ENCODE measurements at places on chromosomes 1 and 21.

GRCh38 chr1:89065079-89065868, at the start of gene GBP1:
GBP1 (minus strand) TSS chr1:89065208; CDS start chr1:89063234, 1,974 bp downstream.
- no peak for DNase-seq

- DNase-seq, result no peak
Observed at GRCh38 chr1:164562947-164563520, 4.0 kb downstream of the PBX1 start.

- DNase-seq, result no peak
Observed at GRCh38 chr1:16254263-16254928, 17.4 kb upstream of the CPLANE2 start.

DNA sequence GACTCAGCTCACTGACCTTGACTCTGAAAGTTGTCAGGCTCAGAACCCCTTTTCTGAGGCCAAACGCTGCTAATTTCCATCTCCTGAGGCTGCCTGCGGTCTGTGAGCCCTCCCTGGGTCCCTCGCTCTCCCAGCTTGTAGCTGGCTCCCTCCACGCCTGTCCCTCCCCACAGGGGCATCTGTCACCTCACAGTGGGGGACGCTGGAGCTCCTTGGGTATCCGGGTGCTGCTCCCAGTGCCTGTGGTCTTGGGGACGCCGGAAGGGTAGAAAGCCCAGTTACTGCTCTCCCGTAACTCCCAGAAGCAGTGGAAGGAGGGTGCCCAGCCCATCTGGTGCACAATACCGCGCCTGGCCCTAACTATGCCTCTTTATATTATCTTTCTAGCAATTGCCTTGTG, 13.0 kb upstream of the MMEL1 start:
- no peak for DNase-seq

- DNase-seq, result no peak
Observed at GRCh38 chr21:15003463-15004135, 61.2 kb downstream of the NRIP1 start.

- DNase-seq, result no peak
Observed at GRCh38 chr21:33855190-33855589, 60.4 kb downstream of the ATP5PO start.

All from T-helper 2 cell (primary cell).